ENCODE measurements at places on chromosomes 2 and 18.

- DNase-seq, result no peak
Measured at GRCh38 chr2:111629983-111630382, 254.0 kb downstream of the ANAPC1 start.

DNA sequence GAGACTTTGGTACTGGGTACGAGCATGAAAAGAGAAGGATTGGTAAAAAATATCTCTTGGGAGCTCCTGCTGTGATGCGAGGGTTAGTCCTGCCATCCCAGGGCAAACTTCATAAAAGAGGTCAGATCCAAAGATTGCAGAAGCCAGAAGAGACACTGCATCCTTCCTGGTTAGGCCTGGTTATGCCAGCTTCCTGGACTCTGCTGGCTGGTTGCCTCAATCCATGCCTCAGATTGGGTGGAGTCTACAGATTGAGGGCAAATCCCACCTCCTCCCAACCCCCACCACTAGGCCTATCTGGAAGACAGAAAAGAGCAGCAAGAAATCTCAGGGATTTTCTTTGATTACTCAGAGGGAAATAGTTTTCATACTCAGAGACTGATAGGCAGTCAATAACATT is 5.3 kb upstream of the ACADL start:
- DNase-seq, result no peak

DNA sequence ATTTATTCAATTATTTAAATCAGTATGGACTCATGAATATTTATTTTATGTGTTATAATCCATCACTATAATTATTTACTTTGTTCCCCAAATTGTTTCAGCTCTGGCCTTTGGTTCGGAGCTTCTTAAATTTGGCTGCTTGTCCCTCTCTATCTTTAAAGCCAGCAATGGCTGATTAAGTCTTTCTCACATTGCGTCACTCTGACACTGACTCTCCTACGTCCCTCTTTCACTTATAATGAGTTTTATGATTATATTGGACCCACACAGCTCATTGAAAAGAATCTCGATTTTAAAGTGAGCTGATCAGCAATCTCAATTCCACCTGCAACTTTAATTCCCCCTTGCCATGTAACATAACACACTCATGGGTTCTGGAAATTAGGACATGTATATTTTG is 185.2 kb upstream of the SLC39A10 start:
- DNase-seq, result no peak

- no peak for DNase-seq
Measured at GRCh38 chr18:48852292-48852691, 98.5 kb downstream of the SMAD7 start.

DNA sequence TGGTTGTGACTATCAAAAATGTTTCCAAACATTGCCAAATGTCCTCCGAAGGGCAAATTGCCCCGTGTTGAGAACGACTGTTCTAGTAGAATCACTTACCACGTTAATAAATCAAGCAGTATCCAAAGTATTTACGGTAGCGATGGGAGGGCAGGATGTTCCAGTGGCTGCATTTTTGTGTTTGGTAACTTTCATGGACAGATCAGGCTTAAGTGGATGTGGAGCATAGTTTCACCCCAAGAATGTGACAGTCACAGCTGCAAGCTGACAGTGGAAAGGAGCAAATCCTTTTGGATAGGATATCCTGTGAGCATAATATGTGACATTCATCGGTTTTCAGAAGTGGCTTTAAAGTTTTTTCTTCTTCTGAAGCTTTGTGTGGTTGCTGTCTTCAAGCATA is 46.3 kb upstream of the DARS1 start:
- no peak for DNase-seq

- no peak for DNase-seq
Measured at GRCh38 chr2:83837823-83838222, 621.3 kb downstream of the SUCLG1 start.

DNA sequence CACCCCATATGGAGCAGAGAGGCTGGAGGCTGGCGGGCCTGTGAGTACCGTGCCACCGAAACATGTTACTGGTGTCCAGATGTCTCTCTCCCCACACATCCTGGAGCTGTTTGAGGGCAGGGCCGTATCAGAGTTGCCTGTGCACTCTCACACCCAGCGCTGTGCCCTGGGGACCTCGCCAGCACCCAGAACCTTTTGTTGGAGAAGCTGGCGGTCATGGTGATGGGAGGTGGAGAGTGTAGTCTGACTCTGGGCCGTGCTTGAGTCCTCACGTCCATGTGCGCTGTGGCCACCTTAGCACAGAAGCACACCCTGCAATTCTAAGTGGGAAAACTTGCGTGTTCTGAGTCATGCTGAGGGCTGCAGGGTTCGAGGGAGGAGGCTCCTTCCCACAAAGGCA is 259.2 kb downstream of the NDUFA10 start:
- DNase-seq, result no peak

GRCh38 chr2:1047485-1047884 is 96.8 kb downstream of the SNTG2 start:
- no peak for DNase-seq

DNA sequence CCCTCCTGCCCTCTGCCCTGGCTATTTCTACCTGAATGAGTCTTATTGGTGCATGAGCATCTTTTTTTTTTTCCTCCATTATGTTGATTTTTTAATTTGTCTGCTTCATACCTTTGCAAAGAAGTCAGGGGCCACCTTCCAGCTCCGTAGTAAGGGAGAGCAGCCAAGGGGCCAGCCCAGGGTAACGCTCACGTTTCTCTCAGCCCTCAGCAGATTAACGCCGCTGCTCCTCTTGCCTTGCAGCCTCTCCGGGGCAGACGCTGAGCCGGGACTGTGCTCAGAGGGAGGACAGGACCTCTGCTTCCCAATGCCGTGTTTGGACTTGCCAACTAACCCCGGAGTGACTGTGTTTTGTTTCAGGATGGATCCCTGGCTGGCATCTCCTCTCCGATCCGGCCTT is 241.7 kb downstream of the ATAD2B start:
- DNase-seq, result no peak

GRCh38 chr2:170250584-170250983 is 72.6 kb downstream of the MYO3B start:
- no peak for DNase-seq

DNA sequence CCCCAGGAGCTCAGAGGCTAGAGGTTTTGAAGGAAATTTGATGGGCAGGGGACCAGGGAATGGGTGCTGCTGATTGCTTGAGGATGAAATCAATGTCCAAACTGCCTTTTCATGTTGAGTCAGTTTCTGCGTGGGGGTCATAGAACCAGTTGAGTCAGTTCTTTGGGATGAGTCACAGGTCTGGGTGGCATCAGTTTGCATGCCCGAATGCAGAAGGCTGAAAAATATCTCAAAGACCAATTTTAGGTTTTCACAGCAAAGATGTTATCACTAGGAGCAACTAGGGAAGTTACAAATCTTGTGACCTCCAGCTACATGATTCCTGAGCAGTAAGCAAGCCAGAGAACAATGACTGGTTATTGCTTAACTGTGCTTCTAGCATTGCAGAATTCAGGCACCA is 1135.1 kb upstream of the CRIM1 start:
- no peak for DNase-seq

DNA sequence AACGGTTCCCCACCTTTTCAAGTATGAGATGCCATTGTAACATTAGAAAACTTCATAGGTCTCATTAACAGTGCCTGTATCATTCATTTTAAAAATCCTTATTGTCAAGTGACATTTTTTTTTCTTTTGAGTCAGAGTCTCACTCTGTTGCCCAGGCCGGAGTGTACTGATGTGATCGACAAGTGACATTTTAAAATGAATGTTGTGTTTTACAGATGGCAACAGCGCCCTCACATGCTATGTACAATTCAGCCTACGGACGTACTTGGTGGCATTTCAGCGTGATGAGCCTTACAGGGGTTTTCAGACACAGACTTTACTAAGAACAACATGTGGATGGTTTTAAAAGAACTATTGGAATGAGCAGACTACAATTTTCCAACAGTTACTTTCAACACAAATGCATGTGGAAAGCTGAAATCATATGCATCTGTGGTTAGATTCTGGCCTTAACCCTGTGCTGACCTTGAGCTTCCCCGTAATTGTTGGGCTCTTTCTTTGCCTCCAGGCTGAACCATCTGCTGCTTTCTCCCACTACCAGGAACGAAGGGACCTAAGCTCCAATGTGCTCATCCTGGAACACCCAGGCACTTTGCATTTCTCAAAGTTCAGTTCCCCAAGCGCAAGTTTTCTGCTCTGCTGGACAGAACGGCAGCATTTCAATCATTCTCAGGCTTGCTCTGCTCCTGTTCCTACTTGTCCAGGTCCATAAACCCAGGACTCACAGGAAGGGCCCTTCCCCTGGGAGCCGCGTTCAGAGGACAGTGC is 119.9 kb upstream of the NDUFV2 start:
- no peak for DNase-seq

GRCh38 chr2:5756272-5756671 is 64.1 kb downstream of the SOX11 start:
- DNase-seq, result no peak

- DNase-seq, result no peak
Measured at GRCh38 chr2:230956827-230957755, 32.0 kb upstream of the GPR55 start.

Data from stimulated activated CD8-positive, alpha-beta memory T cell treated with anti-CD3 and anti-CD28 coated beads, Interleukin-15, amount 100 ng/mL, for 24 hours (primary cell).